ENCODE measurements at places on chromosomes 1 and 21.

- no peak for DNase-seq
These were observed 13.4 kb upstream of the NES start for GRCh38 chr1:156690675-156691036.

GRCh38 chr1:63601463-63601862 is 8.3 kb downstream of the PGM1 start:
- DNase-seq = no peak

DNA sequence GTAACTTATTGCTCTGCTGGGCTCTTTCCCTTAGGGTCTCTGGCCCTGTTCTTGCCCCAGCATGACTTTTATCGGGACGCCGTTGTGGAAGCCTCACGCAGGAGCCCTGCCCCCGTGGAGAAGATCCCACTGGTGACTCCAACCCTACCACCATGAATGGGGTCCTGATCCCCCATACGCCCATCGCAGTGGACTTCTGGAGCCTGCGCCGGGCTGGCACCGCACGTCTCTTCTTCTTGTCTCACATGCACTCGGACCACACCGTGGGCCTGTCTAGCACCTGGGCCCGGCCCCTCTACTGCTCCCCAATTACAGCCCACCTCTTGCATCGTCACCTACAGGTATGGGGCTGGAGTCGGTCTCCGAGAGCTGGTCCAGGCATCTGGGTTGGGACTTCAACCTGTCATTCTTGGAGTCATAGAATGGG is 322 bp downstream of the DCLRE1B start:
- DNase-seq = no peak

DNA sequence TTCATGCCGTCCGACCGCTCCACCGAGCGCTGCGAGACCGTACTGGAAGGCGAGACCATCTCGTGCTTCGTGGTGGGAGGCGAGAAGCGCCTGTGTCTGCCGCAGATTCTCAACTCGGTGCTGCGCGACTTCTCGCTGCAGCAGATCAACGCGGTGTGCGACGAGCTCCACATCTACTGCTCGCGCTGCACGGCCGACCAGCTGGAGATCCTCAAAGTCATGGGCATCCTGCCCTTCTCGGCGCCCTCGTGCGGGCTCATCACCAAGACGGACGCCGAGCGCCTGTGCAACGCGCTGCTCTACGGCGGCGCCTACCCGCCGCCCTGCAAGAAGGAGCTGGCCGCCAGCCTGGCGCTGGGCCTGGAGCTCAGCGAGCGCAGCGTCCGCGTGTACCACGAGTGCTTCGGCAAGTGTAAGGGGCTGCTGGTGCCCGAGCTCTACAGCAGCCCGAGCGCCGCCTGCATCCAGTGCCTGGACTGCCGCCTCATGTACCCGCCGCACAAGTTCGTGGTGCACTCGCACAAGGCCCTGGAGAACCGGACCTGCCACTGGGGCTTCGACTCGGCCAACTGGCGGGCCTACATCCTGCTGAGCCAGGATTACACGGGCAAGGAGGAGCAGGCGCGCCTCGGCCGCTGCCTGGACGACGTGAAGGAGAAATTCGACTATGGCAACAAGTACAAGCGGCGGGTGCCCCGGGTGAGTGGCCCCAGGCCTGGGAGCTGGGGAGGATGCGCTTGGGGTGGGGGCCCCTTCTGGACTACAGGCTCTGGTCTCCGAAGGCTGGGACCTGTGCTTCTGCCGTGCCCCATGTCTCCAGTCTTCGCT is 1.1 kb downstream of the SKI start:
- peak; percentile 54 for DNase-seq

DNA sequence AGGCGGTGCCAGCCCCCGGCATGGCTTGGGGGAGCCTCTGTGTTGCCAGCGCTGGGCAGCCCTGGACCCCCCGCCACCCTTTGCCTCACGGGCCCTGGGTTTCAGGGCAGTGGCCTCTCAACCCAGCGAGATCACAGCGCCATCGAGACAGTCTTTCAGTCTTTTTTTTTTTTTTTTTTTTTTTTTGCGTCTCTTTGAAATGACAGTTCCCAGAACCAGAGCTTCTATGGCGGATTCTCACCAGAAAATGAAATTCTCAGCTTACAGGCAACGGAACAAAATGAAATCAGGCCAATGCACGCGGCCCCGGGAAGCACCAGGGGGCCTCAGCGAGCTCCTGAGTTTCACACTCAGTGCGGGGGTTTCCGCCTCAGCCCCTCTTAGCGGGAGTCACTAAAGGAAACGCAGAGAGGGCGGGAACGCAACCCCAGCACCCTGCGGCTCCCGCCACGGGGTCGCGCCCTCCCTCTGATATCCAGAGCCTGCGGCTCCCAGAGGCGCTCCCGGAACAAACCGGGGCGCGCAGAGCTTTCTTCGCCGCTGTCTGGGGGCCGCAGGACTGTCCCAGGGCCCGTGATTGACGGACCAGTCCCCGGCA is 8.0 kb upstream of the COL6A1 start:
- peak; percentile 67 for DNase-seq

- DNase-seq = no peak
These were observed 7.4 kb upstream of the IRF2BP2 start for GRCh38 chr1:234617131-234617985.

DNA sequence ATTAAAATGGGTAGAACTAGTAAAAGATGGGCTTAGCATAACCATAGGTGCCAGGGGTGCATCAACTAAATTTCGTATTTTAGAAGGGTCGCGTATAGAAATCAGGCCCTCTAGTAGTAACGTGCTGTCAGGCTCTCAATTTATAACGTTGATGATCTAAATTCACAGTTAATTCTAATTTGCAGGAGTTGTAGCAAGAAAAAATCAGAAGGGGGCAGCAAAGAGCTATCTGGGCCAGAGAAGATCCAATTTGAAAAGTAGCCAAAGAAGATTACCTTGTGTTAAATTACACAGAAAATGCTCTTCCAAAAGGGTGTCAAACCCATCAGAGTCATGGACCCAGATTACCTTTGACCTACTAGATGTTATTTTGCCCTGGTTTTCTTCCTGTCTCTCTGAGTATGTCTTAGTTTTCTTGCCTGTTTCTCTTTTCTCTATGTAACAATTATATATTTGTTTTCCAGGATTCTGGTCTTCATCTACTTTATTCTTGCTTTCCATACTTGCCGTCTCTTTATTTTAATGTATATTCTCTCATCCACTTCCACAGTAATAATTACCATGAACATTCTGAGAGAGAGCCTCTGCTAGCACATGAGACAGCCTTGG is 1030.9 kb downstream of the AMY1C start:
- DNase-seq = no peak
